ENCODE measurements at places on chromosomes 2 and 18.

DNA sequence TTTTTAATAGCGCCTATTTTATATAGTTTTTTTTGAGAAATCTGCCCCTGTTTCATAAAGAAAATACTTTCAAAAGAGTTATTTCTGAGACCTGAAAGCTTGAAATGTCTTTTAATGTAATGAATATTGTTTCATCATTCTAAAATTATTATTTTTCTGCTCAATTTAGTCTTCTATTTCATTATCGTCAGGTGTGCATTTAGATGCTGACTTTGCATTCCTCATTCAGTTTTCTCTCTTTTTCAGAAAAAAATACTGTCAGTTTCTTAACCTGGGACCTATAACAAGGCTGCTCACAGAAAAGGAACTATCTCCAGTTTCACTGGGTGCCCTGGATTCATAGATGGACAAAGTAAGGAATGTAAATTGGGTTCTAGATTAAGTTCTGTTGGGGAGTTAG is 1631.7 kb downstream of the SUCLG1 start:
- DNase-seq: no peak

DNA sequence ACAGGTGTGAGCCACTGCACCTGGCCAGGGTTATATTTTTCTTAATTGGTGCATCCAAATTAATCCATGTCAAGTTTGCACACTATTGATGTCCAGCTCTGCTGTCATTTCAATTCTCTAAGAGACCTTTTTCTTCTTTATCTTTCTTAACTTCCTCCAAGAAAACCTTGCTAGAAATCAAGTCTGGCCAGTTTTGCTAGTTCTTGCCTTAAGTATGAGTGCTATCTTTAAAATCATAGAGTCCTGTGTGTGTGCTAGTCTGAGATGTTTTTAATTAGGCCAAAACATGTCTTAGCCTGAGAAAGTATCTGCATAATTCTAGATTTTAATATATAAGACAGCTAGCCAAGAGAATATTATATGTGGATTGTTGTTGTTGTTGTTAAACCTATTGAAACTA is 56.2 kb upstream of the SLC39A10 start:
- DNase-seq: no peak

DNA sequence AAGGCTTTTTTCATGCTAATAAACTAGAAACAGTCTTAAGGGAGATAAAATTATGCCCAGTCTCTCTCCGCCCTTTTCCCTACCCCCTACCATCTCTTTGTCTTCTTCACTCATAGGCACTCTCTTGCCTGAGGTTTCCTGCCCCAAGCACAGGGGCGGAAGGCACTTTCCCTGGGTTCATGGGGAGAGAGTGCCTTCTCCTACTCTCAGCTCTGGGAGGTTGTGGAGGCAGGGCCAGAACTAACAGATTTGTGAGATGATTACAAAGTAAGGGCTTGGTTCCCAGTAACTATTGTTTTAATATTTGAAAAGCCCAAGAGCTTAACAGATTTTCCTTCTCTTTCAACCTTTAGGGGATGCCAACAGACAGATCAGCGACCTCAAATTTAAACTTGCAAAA is 26.1 kb upstream of the RBM44 start:
- no peak for DNase-seq

DNA sequence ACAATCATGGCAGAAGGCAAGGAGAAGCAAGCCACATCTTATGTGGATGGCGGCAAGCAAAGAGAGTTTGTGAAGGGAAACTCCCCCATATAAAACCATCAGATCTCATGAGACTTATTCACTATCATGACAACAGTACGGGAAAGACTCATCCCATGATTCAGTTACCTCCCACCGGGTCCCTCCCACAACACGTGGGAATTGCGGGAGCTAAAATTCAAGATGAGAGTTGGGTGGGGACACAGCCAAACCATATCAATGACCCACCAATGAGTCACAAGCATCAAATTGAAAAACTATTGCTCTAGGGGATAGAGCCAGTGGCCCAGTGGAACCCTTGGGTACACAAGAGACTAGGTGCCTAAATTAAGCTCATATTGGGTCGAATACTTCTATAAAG is 157.4 kb downstream of the FBXO15 start:
- no peak for DNase-seq

GRCh38 chr2:9359463-9359862 is 63.9 kb downstream of the ITGB1BP1 start:
- no peak for DNase-seq

GRCh38 chr18:62073461-62074281 is 113.2 kb downstream of the PIGN start:
- DNase-seq: no peak

- no peak for DNase-seq
Measured at GRCh38 chr2:167177196-167177595, 288.9 kb downstream of the XIRP2 start.

GRCh38 chr2:190782264-190782663 is 98.4 kb upstream of the GLS start:
- DNase-seq: no peak

All from NCI-H2227 treated with DMSO at 0.1 percent for 48 hours (cell line).